ENCODE measurements at places on chromosomes 16 and 17.
A peak's percentile ranks its signal among the peaks of the same experiment; 100 is the strongest.

GRCh38 chr17:329784-330420 is 22.7 kb downstream of the RPH3AL start:
- no peak for DNase-seq

DNA sequence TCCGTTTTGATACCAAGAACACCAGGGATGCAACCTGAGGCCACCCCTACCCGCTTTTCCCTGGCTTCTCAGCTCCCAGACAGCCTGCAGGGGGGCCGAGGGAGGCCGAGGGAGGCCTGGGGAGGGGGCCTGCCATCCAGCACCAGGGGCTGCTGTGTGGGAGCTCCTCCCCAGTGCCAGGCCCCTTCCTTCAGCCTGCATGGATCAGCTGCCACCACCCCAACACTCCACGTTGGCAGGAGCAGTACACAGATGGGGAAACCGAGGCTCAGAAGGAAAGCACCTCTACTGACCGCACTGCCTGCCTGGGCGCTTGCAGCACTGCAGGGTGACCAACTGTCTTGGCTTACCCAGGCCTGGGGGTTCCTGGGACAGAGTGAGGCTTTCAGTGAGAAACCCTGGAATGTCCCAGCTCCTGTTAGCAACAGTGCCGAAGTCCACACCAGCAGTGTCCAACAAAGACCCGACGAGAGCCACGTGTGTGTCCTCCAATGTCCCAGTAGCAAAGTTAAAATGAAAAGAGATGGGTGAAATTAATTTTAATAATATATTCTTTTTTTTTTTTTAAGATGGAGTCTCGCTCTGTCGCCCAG is 5.3 kb upstream of the OSGIN1 start:
- DNase-seq, result no peak

DNA sequence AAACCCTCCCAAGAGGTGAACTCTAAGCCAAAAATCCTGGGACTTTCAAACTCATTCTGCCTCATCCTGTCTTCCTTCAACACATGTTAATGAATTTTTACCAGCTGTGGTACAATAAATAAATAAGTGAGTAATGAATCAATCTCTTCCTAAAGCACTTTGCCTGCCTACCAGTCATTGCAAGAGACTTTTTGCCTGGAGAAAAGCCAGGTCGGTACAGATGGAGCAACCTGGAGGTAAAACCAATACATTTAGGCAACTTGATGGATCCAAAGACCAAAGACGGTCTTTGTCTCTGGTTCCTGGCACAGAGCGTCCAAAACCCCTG is 324.2 kb downstream of the PMP22 start:
- DNase-seq, result peak; percentile 49

GRCh38 chr17:6532441-6532885 is 23.9 kb downstream of the PITPNM3 start:
- DNase-seq, result no peak

DNA sequence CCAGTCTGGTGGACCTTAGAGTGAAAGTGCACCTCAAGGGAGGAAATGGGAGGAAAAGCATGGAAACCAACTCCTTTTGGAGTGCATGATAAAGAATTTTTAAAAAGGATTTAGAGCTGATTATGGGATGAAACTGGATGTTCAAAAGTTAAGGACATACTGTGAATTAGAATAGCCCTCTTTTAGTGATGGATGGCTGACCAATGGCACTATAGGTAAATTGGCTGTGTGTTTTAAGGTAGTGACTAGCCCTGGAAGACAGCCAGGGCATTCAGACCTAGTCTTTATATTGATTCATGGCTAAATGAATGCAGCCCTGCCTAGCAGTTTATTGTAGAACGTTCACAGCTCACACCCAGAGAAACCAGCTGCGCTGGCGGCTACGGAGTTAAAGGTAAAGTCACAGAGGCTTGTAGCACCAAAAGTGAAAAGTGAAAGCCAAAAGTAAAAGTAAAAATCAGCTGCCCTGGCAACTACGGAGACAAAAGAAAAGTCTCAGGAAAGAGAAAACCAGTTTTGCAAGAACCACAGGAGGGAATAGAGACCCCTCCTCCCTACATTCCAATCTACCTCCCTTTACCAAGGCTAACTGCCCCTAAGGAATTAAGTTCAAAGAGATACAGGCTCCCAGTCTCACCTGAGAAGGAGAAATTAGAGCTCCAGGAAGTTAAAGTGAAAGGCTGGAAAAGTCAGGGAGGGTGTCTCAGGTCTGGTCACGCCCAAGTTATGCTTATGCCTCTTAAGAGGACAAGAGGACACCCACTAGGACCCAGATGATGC is 21.8 kb downstream of the ACSM1 start:
- peak; percentile 68 for DNase-seq

DNA sequence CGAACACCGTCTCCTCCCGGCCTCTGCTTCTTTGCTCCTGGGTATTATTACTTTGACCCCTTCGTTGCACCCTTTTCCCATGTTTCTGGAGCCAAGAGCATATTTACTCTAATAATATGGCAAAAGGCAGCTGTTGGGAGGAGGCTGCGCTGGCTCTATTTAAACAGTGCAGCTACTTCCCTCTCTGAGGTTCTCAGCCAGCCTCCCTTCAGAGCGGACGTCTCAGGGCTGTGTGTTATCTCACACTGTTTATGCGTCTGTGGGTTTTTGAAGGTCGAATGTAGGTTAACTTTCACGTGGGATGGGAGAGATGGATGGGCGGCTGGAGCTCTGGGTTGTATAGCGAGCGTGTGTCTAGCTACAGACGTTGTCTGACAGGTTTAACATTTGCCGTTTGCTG is 45.3 kb downstream of the COX4I1 start:
- no peak for DNase-seq

DNA sequence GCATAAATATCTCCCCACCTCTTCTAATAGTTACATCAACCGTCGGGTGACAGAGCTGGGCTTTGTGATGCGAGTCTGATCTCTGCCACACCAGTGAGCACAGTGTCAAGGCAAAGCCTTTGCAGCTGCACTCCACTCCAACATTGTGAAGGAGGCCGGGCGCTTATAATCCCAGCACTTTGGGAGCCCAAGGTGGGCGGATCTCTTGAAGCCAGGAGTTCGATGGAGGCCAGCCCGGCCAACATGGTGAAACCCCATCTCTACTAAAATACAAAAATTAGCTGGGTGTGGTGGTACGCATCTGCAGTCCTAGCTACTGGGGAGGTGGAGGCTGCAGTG is 18.9 kb downstream of the CYB5D2 start:
- DNase-seq, result no peak

DNA sequence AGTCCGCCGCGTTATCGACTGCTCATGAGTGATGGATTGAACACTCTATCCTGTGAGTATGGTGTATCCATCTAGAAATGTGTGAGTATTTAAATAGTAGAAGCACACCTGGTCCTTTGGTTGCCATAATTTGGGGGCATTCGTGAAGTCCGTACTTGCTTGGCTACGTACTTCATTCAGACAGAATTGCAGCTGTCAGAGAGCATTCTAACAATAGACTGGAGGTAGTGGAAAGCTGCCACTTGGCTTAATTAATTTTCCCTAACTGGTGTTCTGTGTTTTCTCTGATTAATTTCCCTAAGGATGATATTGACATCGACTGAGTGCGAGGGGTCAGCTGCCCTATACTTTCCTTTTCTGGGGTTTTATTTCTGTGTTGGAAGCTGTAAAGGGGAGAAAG is 14.1 kb downstream of the RPA1 start:
- DNase-seq, result no peak

DNA sequence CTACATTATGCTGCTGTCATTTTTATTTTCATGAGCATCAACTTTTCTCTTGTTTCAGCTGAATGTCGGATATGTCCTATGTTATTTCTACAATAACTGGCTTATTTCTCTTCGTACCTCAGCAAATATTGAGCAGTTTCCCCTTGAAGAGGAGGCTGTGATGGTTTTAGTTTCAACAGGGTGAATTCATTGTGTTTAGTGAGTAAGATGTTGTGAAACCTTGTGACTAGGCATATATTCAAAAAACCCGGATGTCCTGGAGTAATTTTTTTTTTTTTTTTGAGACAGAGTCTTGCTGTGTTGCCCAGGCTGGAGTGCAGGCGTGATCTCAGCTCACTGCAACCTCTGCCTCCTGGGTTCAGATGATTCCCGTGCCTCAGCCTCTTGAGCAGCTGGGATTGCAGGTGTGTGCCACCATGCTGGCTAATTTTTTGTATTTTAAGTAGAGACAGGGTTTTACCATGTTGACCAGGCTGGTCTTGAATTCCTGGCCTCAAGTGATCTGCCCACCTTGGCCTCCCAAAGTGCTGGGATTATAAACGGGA is 11.1 kb downstream of the CPD start:
- DNase-seq, result no peak

DNA sequence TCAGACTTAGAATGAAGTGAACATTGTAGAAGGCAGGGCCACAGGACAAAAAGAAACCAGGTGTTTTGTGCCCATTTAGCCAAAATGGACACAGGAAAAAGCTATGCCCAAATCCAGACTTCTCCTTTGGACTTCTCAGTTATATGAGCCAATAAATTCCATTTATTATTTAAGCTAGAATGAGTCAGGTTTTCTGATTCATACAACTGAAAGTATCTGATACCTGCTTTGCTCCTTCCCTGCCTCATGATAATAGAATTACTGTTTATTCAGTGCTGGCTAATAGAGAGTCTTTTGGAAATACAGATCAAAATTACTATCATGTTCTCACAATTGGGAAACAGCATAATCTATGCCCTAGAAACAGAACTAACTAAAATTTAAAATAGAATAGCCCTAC is 8.7 kb upstream of the CPD start:
- DNase-seq, result no peak

DNA sequence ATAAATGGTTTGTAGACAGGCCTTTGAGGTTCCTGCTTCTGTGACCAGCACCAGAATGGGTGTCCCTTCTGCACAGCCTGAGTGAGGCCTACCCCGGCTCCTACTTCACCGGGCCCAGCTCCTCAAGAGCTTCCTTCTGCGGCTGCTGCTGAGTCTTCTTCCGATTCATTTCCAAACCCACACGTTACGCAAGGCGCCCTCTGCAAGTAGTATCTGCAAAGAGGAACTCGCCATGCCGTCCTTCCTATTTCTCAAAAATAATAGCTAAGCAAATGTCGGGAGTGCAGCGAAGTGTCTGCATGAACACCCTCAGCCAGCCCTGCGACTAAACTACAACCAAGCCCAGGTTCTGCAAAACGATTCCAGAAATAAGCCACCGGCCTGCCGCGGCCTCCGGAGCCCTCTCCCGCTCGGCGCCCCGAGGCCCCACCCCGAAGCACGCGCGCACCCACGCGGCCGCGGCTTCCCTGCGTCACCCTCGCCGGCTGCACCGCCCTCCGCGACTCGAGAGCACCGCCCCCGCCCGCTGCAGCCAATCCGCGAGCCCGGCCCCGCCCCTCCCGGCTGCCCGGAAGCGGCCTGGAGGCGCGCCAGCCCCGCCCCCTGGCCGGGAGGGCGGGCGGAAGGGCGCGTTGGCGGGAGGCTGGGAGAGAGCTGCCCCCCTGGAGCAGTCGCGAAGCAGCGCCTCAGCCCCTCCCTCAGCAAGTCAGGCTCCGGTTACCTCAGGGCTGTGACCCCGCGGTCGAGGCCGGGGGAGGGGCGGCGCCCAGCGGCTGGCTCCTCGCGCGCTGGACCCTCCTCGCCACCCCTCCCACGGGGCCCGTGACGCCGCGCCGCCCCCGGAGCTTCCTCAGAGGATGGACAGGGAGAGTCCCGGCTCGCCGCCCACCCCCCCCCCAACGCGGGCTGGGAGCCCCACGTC is 8.3 kb downstream of the MNT start:
- peak; percentile 81 for DNase-seq

DNA sequence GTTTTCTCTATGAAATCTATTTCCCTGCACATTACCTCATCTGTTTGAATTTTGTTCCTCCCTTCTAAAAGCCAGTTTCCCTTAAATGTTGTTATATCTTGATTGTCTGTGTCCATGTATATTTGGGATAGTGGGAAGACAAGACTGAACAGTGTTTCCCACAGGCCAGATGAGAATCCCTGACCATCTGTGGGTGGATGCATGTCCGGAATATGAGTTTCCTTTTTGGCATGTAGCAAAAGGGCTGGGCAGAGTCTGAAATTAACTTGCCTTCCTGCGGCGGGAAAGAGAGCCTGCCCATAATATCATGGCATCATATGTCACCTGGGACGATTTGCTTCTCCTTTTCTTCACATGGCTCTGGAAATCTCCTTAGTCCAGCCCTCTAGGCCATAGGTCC is 385.8 kb upstream of the MAF start:
- no peak for DNase-seq

DNA sequence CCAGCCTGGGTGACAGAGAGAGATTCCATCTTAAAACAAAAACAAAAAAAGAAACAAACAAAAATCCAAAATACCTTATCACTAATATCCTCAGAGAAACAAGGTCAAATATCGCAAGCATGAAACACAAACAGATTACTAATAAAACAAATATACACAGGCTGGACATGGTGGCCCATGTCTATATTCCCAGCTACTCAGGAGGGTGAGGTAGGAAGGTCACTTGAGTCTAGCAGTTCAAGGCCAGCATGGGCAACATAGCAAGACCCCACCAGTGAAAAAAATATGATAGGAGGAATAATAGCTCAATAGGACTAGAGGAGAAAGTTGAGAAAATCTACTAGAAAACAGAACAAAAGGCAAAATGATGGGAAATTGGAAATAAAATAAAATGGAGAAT is 6.9 kb upstream of the ALOX15B start:
- no peak for DNase-seq

DNA sequence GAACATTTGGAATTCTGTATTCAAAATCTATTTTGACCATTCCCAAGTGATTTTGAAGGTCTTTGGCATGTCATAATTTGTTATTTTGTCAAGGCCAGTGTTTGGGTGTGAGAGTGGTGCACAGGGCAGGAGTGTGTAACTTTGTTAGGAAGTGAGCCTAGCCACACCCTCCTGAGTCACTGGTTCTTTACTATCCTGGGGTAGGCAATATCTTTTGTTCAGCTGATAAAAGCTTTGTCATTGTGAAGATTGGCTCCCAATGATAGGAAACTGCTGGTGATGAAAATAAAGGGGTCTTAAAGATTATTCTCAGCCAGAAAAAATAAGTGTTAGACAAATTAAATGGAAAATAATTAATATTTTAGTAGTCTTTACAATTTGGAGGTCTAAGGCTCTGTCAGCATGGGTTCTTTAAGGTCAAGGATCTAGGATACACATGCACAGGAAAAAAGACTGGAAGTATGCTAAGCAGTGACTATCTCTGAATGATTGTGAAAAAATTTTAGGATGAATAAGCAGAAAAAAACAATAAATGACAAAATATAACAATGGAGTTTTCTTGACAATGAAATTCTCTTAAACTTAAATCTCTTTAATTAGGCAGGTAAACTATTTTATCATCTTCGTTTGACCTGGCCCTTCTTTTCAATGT is 5.1 kb downstream of the UBN1 start:
- DNase-seq, result no peak

DNA sequence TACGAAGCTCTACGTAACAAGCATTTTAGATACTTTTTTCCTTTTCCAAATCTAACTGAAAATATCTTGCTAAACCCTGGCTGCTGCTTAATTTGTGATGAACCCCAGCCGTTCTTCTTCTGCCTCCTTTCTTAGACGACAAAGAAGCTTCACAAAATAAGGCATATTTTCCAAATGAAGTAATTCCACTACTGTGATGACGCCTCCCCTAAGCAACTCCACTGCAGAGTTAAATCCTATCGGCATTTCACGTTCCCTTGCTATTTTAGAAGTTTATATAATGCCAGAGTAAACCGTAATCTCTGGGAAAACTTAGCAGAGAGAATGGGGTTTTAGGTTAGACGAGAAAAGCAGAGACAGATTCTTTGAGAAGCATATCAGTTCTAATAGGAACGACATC is 683.1 kb upstream of the SALL1 start:
- no peak for DNase-seq
